ENCODE measurements at places on chromosomes 3 and 15.

- no peak for DNase-seq
Measured at GRCh38 chr15:99307735-99308134, 56.5 kb downstream of the LRRC28 start.

GRCh38 chr3:98986073-98986472 lies 84.6 kb upstream of the DCBLD2 start:
- no peak for DNase-seq

- DNase-seq, result no peak
Measured at GRCh38 chr3:50336452-50337174, 4.0 kb downstream of the RASSF1 start.

DNA sequence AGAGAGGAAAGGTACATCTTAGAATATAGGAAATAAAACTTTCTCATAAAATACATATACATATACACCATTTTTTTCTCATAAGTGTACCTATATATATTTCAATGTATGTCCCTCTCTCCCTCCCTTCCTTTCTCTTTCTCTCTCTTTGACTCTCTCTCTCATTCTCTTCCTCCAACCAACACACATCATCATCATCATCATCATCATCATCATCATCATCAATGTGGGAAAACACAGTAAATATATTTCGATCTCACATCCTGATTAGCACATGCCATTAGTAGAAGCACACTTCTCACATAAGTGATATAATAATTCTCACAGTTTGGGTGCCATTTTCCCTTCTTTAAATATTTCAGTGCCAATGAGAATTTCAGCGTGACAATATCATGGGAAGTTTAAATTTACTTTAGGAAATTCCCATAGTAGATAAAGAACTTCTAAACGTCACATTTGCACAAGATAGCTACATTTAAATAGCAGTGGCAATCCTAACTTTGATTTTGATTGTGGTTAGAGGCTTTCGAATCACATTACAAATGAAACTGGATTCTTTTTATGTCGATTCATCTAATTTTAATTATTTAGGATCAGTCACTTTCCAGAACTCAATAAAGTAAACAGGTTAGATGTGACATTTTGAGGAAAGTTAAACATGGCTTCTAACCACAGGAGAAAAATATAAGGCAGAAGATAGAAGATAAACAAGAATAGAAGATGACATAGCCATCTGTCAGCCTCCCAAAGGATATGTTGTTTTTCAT lies 33.0 kb upstream of the ACTC1 start:
- no peak for DNase-seq

- DNase-seq, result no peak
Measured at GRCh38 chr15:59327942-59328341, 44.7 kb downstream of the MYO1E start.

DNA sequence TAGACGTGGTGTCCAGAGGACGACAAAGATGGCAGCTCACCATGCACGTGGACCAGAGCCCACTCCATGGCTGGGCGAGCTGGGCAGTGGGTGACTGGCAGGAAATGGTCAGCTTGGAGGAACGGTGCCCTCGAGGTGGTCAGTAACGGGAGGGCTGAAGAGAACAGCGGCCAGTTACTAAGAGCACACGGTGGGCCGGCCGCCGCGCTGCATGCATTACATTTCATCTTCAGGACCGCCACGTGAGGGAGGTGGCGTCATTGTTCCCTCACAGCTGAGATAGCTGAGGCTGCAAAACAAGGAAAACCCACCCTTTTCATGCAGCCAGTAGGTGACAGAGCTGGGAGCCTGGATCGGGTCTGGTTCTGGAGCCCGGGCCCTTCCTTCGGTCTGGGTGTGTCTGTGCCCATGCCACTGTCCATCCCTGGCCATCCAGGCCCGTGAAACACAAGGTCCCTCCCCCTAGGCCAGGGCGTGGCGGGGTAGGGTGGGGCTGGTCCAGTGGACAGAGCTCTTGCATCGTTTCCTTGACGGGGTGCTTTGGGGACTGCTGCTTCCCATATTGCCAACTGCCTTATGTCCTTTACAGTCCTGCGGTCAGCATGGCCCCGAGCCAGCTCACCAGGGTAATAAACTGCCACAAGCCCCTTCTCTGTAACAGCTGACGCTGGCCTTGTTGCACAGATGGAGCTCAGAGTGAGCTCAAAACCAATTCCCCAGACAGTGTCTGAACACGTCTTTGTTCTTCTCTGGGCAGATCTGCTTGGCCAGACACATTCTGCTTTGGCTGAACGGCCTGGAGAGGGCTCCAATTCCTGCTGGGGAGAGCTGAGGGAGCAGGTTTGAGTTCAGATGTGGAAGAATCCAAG lies 51.8 kb downstream of the RGMA start:
- DNase-seq, result peak; percentile 97

DNA sequence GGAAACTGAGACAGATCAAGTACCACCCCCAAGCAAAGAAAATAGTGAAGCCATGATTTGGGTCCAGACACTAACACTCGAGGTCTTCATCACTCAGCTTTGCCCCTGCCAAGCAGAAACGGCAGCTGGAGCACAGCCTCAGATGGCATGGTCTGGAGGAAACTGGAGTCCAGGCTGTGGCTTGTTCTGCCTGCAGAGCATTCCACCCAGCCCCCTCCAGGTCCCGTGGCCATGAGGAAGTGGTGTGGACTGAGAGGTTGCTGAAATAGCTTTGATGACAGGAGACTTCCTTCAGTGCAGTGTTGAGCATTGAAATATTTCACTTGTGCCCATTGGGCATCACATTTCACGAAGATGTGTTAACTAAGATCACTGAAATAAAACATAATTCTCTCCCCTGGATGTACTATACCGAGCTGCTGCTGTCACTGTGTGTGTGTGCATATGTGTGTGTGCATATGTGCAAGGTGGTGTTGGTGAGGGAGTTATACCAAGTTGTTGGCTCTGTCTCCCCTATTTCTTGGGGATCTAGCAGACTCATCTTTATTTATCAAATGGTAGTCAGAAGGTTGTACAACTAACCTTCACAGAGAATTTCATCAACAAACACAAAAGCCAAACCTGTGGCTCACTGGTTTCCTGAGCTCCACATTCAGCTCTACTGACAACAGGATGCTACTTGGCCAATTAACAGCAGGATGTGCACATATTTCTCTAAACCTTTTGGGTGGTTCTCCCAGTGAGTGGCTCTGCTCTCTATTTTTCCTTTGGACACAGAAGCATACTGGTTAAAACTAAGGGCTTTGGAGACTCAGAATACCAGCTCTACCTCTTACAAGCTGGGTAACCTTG lies 660.1 kb upstream of the CFAP20DC start:
- peak; percentile 25 for DNase-seq

GRCh38 chr15:40739854-40740253 lies 15.2 kb downstream of the RMDN3 start:
- no peak for DNase-seq

- no peak for DNase-seq
Measured at GRCh38 chr3:159865041-159865579, 123.5 kb upstream of the IL12A start.

DNA sequence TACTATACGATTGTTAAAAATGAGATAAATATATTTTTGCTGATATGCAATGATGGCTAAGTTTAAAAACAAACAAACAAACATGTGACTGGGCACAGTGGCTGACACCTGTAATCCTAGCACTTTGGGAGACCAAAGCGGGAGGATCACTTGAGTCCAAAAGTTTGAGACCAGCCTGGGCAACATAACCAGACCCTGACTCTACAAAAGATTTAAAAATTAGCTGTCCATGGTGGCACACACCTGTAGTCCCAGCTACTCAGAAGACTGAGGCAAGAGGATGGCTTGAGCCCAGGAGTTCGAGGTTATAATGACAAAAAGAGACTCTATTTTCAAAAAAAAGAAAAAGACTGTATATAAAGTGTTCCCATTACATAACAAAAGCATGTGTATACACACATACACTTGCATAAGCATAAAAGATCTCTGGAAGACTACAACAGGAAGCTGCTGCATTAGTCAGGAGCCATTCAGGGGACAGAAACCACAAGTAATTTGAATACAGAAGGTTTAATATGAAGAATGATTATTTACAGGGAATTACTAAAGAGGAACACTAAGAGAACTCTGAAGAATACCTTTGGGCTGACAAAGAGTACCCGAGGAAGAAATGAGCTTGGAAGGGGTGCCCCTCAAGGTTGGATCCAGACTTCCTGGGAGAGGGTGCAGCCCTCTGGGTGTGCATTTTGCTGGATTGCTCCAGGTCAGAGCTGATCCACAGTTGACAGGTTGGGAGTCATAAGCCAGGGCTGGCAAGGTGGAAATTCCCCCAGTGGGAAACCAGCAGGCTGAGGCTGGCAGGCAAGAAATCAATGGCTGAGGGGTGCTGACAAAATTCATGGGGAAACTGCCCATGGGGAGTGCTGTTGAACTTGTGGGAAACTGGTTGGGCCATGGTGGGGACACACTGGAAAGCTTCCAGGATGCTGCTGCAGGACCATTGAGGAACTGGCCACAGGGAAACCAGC lies 9.3 kb upstream of the TM4SF18 start:
- DNase-seq, result no peak

- DNase-seq, result no peak
Measured at GRCh38 chr3:122100591-122101463, 45.7 kb downstream of the CD86 start.

DNA sequence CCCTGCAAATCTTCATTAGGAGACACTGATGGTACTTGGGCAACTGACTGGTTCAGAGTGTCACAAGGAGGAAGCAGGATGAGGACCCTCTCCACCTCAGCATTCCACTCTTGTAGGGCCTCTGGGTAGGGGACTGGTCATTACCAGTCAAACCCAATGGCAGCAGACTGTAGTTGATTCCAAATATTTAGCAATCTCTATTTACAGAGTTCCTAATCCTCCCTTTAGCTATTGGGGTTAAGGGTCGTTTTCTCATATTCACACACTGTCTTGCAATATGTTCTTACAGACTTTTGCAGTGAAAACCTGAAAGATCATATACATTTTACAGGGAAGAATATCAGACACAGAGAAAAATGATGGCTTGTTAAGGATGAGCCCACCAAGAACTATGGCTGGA lies 397.7 kb downstream of the GAP43 start:
- DNase-seq, result no peak

DNA sequence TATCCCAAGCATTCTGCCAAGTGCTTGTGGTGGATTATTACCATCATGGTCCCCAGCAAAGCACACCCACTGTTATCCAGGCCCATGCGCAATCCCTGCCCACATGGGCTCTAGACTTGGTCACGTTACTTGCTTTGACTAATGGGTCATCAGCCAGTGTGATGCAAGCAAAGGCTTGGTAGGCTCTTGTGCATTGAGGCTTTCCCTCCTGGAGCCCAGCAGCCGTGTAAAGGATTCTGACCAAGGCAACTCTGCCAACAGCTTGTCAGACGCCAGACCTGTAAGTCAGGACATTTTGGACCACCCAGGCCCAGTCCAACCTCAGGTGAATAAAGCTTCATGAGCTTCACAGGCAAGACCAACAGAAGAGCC lies 93.9 kb downstream of the ABHD5 start:
- no peak for DNase-seq
